ENCODE measurements at places on chromosomes 4 and X.

DNA sequence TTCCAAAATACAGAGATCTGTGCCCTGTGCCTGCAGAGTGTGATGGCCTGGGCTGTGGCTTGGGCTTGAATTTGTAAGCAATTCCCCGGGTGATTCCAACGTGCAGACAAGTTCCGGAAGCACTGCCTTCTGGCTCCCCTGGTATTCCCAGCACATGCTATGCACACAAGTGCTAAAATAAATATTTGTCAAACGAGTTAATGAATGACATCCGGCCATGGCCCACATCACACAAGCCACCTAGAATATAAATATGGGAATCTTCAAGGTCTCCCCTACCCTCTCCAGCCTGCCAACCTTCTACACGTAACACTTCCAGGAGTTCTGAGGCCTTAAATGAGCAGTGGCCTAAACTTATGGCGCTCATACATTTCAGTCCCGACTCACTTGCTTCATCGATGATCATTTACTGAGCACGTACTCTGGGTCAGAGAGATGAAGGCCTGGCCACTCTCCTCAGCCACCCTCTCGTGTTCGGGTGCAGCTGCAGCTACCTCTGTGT, 21.3 kb downstream of the DCTD start:
- DNase-seq = no peak

DNA sequence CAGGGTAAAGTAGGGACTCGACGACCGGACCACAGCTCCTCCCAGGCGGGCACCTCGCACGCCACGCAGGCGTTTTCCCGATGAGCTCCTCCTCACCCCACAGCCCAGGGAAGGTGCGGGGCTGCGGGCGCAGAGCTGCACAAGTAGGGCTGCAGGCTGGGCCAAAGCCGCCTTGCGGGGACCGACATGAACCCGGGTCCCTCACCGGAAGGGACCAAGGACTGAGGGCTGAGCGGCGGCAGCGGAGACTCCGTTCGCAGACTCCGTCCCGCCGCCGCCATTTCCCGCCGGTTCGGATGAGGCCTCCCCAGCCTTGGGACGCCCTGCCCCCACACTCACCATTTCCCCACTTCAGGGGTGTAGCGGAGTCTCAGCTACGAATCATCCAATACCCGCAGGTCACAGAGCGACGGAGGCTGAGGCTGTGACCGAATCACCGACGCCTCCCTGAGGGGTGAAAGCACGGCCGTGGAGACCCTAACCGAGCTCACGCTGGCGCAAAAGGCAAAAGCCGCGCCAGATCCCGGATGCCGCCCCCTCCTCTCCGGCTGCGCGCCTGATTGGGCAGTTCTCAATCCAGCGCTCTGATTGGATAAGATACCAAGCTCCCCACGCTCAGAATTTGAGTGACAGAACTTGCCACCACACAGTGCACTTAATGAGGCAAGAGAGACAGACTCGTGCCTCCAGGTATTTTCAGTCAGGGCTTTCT, at the start of gene ZNF732:
TSS of gene ZNF732 (minus strand) at position 506 of the 712 bp plus-strand sequence. CDS start at position 342, 164 bp downstream.
- no peak for DNase-seq

- no peak for DNase-seq
Measured at GRCh38 chr4:189414021-189414420, 526.7 kb upstream of the FRG1 start.

DNA sequence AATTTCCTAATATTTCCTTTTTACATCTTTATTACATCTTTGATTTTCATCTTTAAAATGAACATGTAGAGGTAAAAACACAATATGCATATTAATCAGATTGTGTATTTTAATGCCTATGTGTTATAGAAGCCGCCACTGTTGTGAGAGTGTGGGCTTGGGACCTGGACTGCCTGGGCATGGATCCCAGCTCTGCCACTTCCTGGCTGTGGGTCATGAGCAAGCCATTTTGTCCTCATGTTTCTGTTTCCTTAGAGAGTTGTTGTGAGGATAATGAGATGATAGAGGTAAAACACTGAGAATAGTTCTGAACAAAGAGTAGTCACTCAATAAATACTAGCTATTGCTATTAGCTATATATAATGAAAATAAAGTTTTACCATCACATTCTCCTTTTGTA, 38.4 kb upstream of the SCOC start:
- DNase-seq = no peak

DNA sequence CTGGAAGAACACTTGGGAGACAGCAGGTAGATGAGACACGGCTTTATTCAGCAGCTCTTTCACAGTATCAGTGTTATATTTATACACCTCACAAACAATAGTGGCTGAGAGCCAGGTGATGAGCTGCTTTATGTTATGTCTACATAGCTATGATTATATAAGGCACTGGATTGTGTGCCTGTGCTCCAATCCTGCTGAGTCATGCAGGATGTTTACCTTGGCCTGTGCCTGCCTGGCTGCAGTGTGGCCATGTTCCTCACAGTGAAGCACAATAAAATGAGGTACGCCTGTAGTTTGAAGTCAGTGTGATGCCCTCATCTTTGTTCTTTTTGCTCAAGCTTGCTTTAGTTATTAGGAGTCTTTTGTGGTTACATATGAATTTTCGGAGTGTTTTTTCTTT, 31.3 kb downstream of the CXCL13 start:
- no peak for DNase-seq

GRCh38 chr4:110610620-110610939, 12.3 kb downstream of the PITX2 start:
- DNase-seq = no peak

GRCh38 chr4:78753091-78753490, 23.1 kb upstream of the BMP2K start:
- no peak for DNase-seq

DNA sequence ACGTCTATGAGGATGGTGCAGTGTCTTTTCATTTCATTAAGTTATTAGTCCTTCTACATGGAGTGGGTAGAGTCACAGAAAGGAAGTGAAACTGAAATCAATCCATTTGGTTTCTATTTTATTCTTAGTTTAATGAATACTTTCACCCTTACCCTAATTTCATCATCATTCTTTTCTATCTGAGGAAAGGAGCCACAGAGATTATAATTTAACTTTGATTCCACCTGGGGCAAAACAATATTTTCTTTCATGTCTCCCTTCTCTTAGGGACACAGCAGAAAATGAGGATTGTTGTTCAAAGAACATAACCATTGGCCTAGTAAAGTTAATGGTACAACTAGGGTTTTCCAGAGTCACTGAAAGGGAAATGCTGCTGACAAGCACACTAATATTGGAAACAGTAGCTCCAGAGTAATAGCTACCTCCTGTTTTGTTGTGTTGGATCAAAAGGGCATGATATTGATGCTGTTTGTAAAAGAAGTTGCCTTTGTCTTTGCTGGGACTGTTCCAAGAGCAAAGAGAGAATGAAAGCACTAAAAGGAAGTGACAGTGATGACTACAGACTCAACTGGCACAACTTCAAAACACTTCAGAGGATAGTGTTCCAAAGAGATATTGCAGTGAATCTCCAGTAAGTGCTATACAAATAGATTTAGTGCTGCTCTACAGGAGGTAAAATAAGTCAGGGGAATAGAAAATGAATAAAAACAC, 247.1 kb upstream of the PITX2 start:
- no peak for DNase-seq

- no peak for DNase-seq
Measured at GRCh38 chr4:93748373-93749291, 79.9 kb upstream of the ATOH1 start.

GRCh38 chrX:71253253-71254091, 468 bp downstream of the ZMYM3 start:
- no peak for DNase-seq

DNA sequence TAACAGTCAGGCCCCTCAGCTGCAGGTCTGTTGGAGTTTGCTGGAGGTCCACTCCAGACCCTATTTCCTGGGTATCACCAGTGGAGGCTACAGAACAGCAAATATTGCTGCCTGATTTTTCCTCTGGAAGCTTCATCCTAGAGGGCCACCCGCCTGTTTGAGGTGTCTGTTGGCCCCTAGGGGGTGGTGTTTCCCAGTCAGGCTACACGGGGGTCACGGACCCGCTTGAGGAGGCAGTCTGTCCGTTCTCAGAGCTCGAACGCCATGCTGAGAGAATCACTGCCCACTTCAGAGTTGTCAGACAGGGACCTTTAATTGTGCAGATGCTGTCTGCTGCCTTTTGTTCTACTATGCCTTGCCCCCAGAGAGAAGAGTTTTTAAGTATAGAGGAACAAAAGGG, 160.8 kb downstream of the DKK2 start:
- no peak for DNase-seq

- no peak for DNase-seq
Measured at GRCh38 chr4:76074993-76075600, 588 bp downstream of the ART3 start.

GRCh38 chr4:21819086-21819485, 129.5 kb downstream of the KCNIP4 start:
- DNase-seq = no peak

DNA sequence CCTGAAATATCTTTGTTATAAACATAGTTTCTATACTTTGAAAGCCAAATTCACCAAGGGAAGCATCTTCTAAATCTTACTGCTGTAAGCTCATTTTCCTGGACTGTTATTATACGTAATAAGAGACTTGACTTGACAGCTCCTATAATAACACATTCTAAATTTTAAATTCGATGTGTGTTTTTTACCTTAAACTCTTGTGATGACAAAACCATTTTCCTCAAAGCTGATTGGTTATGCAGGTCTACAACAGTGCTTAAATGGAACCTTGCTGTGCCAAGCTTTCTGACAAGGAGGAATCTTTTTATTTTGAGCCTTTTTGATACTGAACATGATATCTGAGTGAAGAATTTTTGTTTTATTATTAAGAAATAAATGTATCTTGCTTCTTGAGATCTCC, at the start of gene ENAM:
TSS of gene ENAM (plus strand) at position 301 of the 400 bp plus-strand sequence. CDS start 757 bp downstream, outside the sequence.
- DNase-seq = no peak

DNA sequence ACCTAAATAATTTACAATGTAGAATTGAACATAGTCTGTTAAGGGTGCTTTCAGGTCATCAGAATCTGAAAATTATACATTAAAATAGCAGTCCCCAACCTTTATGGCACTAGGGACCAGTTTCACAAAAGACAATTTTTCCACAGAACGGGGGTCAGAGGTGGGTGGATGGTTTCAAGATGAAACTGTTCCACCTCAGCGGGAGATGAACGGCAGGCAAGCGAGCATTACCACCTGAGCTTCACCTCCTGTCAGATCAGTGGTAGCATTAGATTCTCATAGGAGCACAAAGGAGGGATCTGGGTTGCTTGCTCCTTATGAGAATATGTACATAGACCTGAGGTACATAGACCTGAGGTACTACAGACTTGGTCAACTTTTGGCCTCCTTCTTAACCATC, 29.0 kb downstream of the LRBA start:
- DNase-seq = no peak

- no peak for DNase-seq
Measured at GRCh38 chr4:94168321-94168720, 39.3 kb upstream of the SMARCAD1 start.

DNA sequence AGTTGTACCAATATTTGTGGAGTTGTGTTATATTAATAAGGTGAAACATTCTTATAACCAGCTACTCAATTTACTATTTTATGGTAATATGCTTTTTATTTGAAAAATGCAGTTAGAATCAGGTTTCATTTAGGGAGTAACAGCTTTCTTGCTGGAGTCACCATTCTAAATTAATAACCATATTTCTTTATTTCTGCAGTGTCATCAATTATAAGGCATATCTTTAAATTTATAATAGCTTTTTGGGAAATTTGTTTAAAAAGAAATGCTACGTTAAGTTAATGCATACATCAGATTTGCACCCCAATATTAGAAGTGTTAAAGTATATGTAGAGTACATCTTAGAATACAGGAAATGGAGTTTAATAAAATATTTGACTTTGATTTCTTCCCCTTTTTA, 18.9 kb downstream of the USP38 start:
- DNase-seq = no peak

DNA sequence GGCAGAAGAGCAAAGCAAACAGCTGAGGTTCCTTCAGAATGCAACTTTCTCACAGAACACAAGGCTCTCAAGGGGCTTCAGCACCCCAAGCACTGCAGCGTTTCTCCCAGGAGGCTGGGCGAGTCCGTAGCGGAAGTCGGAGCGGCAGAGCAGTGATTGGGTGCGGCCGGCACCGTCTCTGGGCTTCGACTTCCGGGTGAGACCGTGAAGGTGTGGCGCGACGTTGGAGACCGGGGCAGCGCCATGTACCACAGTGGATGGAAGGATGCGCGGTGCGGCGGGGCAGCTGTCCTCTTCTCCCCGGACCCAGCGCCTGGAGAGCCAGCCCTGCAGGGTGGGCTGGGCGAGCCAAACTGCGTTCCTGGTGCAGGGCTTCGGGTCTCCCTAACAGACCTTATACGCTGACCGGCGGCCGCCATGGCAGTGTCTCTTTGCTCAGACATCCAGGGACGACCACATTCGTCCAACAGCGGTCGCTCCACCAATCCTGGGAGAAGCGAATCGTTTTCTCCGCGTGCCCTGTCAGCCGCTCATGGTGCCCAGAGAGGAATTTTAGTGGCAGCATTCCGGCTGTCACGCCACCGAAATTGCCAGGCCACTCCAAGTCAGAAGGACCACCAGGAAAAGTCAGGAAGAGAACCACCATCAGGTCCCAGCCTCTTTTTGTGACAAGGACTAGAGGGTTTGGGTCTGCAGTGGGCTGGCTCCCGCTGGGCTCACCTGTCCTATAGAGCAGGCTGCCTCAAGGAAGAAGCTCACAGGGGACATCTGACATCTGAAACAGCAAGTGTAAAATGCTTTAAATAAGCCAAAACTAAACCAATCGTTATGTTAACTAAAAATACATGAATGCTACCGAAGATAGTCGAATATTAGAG, 20.5 kb downstream of the TRIM61 start:
- peak; percentile 30 for DNase-seq

- no peak for DNase-seq
Measured at GRCh38 chrX:150683536-150684146, 9.6 kb upstream of the MTMR1 start.

- DNase-seq = no peak
Measured at GRCh38 chr4:992297-993110, 700 bp downstream of the SLC26A1 start.

GRCh38 chr4:931194-931959, 739 bp downstream of the GAK start:
- no peak for DNase-seq

DNA sequence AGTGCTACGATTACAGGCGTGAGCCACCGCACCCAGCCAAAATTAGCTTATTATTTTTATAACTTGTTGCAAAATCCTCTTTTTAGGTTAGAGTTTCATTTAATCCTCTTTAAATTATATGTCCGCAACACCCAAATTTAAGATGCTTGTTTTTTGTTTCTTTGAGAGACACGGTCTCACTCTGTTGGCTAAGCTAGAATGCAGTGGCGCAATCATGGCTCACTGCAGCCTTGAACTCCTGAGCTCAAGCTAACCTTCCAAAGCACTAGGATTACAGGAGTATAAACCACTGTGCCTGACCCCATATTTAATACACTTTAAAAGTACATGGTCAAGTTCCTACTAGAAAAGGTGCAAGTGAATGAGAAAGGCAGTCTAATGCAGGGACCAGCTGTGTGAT, 2.2 kb downstream of the RBBP7 start:
- no peak for DNase-seq

Data from stimulated activated CD4-positive, alpha-beta T cell treated with anti-CD3 and anti-CD28 coated beads, Interleukin-15, amount 100 ng/mL, for 1 hour (primary cell).